ENCODE measurements at places on chromosomes 1 and 21.

- no peak for DNase-seq
These were observed 98.7 kb upstream of the RGS1 start for GRCh38 chr1:192476802-192477298.

GRCh38 chr1:233606813-233607212 is 7.1 kb upstream of the KCNK1 start:
- DNase-seq, result no peak

GRCh38 chr1:203796236-203796605 is 798 bp downstream of the ZBED6 start:
- no peak for DNase-seq

DNA sequence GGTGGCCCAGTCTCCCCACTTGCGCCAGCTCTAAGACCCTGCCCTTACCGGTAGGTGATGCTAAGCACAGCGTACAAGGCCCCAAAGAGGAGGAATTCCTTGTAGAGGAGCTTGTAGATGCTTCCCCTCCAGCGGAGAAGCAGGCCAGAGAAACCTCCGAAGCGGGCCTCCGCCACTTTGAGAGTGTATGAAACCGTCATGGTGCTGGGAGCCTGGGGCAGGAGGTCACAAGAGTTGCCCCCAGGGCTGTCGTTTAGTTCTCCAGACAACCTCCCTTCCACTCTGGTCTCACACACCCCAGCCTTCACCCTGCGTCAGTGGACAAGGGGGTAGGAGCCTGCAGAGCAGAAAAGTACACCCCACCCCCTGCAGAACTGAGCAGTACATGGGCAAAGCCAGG is 464 bp downstream of the BEST4 start:
- no peak for DNase-seq

- peak; percentile 11 for DNase-seq
These were observed at the start of gene SLC22A15 for GRCh38 chr1:115976062-115976920. SLC22A15 (plus strand) TSS chr1:115976513; CDS start chr1:115976628, 115 bp downstream.

- DNase-seq, result no peak
These were observed 24.1 kb downstream of the PTGFRN start for GRCh38 chr1:116933606-116934515.

- DNase-seq, result no peak
These were observed 6.8 kb downstream of the HCRTR1 start for GRCh38 chr1:31624309-31624708.

DNA sequence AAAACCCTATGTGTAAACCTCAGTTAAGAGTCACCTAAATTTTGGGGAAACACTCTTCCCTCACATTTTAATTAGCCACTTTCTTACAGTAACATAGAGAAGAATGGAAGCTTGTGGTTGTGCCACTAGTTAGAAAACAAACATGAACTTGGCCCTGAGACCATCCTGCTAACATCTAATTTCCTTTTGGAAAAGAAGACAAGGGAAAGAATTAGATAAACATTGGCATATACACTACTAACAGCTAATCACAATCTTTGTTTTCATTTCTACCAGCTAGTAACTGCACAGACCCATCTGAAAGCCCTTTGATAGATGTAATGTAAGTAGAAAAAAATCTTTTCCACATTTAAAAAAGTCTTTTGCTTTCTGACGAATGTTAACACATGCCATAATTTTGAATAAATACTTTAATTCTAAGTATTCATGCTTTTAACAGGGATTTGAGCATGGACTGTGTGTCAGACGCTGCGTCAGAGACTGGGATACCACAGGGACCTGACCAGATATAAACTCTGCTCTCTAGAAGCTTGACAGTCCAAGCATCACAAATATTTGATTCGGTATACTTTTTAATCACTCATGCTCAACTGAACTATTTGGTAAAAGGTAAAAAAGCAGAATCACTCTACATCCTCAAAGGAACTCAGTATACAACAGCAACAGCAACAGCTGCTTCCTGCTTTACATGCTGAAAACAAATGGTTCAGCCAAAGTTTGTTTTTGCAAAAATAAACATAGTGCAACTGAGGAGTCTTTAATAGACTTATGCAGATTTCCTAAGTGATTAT is 30.2 kb downstream of the DPH5 start:
- DNase-seq, result no peak

- DNase-seq, result no peak
These were observed 1.9 kb upstream of the TMEM125 start for GRCh38 chr1:43267818-43268425.

- DNase-seq, result no peak
These were observed 2.5 kb upstream of the MYBPH start for GRCh38 chr1:203178083-203178482.

DNA sequence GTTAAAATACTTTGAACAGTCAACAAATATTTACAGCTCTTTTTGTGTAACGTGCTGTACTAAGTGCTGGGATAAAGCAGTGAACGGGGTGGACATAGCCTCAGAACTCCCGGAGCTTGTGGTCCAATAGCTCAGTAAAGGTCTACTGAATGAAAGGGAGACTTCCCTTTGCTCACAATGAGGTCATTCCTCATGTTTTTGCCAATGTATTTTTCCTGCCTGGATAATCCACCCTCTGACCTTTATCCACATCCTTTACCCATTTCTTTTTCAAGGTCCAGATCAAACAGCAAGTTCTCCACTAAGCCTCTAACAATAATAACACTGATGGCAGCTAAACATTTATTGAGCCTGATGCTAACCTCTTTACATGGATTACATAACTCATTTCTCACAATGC is 55.9 kb downstream of the LEPR start:
- DNase-seq, result no peak

- DNase-seq, result no peak
These were observed 8.1 kb upstream of the PLA2G5 start for GRCh38 chr1:20061866-20062265.

DNA sequence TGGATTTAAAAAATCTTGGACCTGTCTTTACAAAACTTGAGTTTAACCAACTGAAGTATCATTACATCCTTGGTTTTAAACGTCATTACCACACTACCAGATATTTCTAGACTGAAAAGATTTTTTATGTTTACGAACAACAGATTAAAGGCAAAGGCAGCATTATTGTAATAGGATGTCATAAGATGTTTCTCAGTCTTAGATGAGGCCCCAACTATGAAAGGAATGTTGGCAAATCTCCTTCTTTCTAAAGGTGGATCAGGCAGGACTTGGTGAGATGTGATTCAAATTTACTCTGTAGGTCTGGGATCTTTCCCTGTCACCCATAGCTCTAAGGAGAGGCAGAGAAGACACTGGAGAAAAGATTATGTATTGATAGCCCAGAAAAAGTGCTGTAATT is 417.9 kb downstream of the PTBP2 start:
- DNase-seq, result no peak

DNA sequence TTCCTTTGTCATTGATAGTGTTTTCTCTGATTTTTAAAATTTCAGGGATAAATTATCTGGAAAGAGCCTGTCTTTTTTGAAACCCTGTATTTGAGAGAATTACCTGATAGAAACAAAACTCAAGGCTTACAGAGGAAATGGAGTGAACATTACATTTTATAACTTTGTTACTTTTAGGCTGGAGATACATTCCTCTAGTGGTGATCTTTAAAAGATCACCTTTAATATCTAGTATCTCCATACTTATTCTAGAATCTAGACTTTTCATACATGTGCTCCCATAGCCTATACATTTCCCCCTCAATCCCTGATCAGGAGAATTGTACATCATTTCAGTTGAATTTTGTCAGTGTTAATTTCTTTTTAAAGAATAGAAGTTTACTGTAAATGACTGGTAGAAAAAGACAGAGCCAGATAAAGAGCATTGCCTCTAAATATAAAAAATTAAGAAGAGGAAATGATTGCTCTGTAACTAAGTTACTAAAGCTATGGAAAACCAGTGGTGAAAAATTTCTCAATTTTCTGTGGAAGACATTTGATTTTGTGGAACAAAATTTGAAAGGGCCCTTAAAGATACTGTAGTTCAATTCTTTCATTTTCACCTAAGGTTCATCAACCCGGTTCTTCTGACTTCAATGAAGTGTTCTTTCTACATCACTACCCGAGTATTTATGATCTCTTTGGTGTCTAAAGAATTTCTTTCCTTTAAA is 33.7 kb downstream of the RASAL2 start:
- DNase-seq, result no peak

- no peak for DNase-seq
These were observed 113.6 kb upstream of the PPM1J start for GRCh38 chr1:112828716-112829115.

DNA sequence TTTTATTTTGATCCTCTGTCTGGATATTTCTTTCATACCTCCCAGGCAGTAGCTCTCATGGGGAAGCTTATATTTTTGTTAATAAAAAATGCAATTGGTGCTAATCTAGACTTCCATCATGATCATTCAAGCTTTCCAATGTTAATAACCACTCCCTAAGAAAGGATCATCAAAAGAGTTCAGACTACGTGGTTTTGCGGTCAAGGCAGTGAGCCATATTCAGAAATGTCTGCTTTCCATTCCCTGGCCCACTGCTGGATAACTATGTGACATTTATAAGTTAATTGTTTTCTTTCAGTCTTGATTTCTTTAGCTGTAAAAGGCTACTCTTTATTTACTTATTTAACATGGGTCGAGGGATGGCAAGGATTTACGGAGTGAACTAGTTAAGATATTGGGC is 414.6 kb downstream of the LMO4 start:
- no peak for DNase-seq

GRCh38 chr21:35664683-35665082 is 395.6 kb downstream of the SETD4 start:
- DNase-seq, result no peak
